ENCODE measurements at places on chromosomes 7 and 10.

DNA sequence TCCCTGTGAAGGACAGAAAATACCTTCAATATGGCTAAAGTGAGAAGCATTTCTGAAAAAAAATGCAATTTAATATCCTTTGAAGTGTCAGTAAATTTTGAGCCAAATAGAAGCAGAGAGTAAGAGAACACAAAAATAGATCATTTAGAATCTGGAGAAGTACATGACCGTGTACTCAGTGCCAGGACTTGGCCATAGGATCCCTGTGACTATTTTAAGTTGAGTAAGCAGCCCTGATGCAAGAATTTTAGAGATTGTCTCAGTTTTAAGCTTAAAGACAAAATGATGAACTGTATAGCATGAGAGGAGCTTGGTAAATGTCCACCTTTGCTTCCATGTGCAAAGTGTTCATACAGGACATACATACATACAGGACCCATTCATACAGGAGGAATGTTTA is 2.5 kb downstream of the PTER start:
- no peak for DNase-seq

- no peak for DNase-seq
These were observed 3.4 kb downstream of the EVX1 start for GRCh38 chr7:27245798-27246691.

GRCh38 chr10:108452533-108452932 is 1288.0 kb upstream of the SORCS1 start:
- DNase-seq = no peak

DNA sequence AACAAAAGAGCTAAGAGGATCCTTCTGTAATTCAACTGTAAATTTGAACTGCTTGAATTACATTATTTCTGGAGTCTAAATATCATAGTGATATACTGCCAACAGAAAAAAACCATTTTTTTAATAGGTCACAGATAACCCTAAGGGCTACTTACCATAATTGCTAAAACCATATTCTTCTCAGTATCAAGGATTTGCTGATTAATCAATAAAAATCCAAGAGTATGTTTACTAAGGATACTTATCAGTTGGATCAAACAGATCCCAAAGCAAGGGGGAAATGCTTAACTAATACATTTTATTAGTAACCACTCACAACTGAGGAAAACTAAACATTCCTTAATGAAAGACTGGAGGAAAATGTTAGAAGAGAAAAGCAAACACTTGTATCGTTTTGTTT is 166.0 kb downstream of the PIP4K2A start:
- DNase-seq = no peak

- peak; percentile 51 for DNase-seq
These were observed 83.4 kb downstream of the PALS2 start for GRCh38 chr7:24656608-24657007.

DNA sequence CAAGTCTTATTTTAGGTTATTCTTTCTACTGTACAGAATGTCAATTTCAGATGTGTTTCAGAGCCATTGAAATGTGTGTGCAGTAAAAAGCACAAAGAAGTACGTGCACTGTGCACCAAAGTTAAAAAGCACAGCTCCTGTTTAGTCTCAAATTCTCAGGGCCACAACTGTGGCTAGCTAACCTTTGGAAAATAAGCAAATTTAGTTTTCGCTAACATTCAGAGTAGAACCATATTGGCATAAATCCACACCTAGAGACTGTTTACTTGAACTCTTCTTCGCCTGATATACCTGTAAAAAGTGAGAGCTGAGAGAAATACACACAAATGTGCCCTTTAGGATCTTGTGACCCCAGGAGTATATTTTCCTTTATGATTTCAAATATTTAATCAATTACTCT is 353.9 kb downstream of the TFEC start:
- no peak for DNase-seq

DNA sequence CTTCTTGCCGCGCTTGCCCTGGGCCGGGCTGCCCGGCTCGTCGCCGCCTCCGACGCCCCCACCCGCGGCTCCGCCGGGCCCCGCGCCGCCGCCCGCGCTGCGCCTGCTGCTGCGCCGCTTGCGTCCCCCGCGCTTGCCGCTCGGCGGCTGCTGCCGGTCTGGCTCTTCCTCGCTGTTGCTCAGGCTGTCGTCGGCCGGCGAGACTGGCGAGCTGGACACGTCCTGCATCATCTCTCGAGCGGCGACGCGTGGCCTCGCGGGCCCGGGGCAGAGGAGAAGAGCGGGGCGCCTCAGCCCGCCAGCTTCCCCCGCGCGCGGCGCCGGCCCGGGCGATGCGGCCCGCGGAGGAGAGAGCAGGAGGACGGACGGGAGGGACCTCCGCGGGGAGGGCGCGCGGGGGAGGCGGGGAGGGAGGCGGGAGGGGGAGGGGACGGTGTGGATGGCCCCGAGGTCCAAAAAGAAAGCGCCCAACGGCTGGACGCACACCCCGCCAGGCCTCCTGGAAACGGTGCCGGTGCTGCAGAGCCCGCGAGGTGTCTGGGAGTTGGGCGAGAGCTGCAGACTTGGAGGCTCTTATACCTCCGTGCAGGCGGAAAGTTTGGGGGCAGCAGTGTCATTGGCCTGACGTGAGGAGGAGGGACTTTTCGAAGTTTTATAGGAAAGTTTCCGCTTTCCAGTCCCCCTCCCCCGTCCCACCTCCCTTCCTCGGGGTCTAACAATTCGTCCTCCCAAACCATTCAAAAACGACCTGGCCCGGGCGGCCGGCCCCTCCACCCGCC is at the start of gene TWIST1:
TSS of gene TWIST1 (minus strand) at position 546 of the 779 bp plus-strand sequence. CDS start at position 231, 315 bp downstream.
- DNase-seq = peak; percentile 78

DNA sequence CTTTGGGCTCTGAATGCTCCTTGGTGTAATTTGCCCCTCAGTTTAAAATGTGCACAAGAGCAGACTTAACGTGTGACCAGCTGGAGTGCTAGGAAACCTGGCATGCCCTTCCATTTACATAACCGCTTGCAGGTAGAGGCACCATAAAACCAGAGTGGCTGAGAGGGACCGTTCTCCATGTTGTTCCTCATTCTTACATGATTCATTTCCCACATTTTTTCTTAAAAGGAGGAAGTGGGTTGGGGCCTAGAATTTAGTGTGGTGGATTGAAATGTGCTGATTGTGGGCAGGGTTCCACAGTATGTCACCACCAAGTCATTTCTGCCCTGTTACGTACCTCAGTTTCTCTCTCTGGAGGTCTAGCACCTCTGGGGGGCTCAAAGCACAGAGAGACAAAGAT is 375.8 kb upstream of the VSTM2A start:
- no peak for DNase-seq

- peak; percentile 56 for DNase-seq
These were observed 5.1 kb downstream of the SHH start for GRCh38 chr7:155807065-155807671.

- no peak for DNase-seq
These were observed 52.6 kb downstream of the PFKP start for GRCh38 chr10:3119796-3120459.

GRCh38 chr10:96129387-96130325 is at the start of gene ZNF518A:
Gene ZNF518A (plus strand): TSS chr10:96130297. CDS start chr10:96156323, 26,026 bp downstream.
- peak; percentile 96 for DNase-seq

DNA sequence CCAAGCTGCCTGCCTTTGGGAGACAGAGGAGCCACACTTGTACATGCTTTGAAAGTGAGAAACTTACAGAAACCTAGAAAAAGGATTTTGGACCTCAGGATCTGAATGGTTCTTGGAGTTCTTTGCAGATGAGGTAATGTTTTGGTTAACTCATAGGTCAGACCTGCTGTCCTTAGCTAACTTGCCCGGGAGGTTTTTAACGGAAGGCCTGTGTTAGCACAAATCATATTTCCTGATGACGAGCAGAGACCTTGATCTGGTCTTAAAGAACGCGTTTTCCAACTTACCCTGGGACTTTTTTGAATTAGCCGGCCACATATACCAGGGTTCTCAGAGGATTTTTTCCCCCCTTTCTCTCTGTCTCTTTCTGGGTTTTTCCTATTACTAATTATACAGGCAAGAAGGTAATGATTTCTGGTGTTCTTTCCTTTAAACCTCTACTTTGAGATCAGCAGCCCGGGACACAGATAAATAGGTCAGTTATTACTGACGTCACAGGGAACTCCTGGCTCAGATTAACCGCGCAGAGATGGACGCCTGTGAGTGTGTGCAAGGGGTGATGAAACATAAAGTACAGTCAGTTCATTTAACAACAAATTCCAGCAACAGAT is 101.7 kb upstream of the KLF6 start:
- no peak for DNase-seq

DNA sequence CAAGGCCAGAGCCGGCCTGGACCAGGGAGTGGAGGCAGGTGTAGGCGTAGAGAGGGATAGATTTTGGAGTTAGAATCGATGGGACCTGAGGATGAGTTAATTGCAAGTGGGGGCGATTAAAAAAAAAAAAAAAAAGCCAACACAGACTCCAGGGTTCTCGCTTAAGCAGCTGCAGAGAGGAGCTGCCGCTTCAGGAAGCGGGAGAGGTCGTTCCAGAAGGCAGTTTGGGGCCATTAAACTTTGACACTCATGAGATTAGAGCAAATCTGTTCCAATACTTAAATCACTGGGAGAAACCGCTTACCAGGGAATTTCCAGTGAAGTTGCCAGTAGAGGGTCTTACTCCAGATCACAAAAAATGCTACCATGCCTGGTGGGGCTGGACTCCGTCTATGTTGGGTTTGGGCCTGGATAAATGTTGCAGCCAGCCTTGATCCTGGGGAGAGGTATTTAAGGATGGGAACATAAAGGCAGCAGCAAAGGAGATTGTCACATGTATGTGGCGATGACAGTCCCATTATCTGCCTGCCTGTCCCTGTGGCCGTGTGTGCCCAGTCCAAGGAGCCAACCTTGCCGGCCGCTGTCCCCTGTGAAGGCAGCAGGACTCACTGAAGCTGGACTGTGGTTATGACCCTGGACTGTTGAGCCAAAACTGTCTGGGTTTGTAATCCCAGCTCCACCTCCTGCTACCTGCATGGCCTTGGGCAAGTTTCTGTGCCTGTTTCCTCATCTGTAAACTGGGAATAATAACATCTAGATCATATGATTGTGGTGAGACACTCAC is 23.9 kb upstream of the GRID1 start:
- DNase-seq = no peak

- no peak for DNase-seq
These were observed 22.3 kb upstream of the INMT start for GRCh38 chr7:30729642-30730041.

DNA sequence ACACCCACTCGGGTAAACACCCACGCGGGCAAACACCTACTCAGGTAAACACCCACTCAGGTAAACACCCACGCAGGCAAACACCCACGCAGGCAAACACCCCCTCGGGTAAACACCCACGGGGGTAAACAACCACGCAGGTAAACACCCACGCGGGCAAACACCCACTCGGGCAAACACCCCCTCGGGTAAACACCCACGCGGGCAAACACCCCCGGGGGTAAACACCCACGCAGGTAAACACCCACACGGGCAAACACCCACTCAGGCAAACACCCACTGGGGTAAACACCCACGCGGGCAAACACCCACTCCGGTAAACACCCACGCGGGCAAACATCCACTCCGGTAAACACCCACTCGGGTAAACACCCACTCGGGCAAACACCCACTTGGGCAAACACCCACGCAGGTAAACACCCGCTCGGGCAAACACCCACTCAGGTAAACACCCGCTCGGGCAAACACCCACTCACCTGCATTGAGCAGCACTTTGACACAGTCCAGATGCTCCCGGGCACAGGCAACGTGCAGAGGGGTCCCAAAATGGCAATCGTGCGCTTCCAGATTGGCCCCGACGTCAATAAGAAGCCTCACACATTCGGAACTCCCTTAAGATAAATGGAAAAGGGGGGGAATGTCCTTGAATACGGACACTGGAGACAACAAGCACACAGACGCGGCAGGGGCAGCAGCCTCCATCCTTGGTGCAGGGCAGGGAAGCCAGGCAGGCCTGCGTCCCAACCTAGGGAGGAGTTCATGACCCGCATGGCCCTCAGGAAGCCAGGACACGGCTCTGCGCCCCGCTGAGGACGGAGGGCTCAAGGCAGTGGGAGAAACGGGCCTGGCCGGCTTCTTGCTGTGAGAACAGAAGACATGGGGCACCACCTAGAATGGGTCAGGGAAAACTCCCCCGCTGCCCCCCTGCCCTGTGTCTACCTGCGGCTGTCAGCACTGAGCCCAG is 17.6 kb downstream of the ASB13 start:
- no peak for DNase-seq

- no peak for DNase-seq
These were observed 12.7 kb downstream of the ANK3 start for GRCh38 chr10:60377042-60377352.

- no peak for DNase-seq
These were observed 13.5 kb downstream of the AGFG2 start for GRCh38 chr7:100552532-100552931.

GRCh38 chr10:94282369-94282768 is 80.4 kb downstream of the NOC3L start:
- no peak for DNase-seq

GRCh38 chr7:104096683-104097082 is 107.2 kb upstream of the RELN start:
- no peak for DNase-seq

GRCh38 chr7:117010375-117011133 is 57.3 kb downstream of the ST7 start:
- no peak for DNase-seq

DNA sequence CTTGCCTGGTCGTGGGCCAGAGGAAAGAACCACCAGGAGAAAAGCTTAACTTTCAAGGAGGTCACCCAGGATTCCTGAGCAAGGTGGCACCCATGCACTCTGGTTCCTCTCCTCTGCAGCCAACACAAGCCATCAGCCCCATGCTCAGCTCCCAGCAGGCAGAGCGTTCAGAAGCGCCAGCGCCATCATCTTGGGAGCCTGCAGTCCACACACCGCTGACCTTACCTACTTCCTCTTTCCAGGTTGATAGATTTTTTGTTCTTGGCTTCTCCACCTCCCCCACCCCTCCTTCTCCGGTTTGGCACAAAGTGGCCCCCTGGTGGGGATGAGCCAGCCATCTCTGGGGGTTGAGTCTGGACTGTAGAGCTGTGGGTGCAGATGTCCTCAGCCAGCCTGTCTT is 1.7 kb upstream of the WDR86 start:
- DNase-seq = no peak

DNA sequence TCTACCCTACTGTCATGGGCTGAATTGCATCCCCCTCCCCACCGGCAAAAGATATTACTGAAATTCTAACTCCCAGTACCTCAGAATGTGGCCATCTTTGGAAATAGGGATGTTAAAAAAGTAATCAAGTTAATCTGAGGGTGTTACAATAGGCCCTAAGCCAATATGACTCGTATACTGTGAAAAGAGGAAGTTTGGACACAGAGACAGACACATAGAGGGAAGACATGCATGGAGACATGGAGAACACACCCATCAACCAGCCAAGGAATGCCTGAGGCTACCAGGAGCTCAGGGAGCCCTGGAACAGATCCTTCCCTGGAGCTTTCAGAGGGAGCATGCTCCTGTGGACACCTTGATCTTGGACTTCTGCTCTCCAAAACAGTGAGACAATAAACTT is 138.2 kb upstream of the ADO start:
- DNase-seq = no peak

DNA sequence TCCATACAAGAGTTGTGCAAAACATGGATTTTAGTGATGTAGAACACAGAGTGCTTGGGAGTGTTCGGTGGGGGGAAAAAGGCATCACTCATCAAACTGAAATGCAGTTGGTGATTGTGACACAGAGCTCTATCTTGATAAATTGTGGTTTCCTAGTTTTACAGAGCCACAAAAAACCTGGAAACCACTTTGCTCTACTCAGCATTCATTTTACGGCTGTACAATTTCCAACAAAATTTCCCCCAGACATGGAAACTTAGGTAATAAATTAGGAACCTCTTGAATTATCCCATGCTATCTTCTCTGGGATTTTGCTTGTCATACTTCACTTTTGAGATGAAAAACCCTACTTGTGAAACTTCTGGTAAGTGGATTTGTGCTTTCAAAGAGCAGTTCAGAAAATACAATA is 614.9 kb upstream of the FZD8 start:
- DNase-seq = no peak
